Activated CD4-positive, alpha-beta T cell treated with anti-CD3 and anti-CD28 coated beads for 4 hours (primary cell): ENCODE measurements at places on chromosomes 11 and 22.

DNA sequence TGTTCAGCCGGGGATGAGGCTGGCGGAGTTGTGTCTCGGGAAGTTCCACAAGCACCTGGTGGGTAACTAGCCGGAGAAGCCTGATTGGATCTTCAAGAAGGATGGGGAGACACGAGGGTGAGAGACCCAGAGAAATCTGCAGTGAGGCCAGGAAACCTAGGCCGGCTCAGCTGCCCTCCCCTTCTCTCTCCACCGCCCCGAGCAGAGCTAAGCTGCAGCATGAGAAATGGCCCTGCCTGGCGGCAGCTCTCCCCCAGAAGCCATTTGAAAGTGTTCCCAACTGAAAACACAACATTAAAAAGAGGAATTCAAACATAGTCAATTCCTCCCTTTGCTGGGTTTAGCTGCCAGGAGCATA lies 77.8 kb upstream of the SHISAL1 start:
- no peak for DNase-seq

DNA sequence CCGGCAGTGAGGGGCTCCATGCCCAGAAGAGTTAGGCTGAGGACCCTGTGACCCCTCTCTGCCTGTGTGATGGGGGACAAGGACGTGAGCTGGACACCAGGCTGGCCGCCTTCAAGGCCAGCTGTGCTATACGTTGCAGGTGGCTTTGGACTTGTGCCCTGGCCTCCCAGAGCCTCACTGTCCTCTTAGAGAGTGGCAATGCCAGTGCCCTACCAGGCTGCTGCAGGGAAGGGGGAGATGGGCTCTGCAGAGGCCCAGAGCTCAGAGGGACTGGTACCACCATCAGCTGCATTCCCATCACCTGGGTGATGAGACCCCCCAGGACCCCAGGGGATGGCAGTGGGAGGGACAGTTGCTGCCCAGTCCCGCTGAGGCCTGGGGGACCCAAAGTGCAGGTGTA lies 90.4 kb upstream of the SHISAL1 start:
- no peak for DNase-seq

DNA sequence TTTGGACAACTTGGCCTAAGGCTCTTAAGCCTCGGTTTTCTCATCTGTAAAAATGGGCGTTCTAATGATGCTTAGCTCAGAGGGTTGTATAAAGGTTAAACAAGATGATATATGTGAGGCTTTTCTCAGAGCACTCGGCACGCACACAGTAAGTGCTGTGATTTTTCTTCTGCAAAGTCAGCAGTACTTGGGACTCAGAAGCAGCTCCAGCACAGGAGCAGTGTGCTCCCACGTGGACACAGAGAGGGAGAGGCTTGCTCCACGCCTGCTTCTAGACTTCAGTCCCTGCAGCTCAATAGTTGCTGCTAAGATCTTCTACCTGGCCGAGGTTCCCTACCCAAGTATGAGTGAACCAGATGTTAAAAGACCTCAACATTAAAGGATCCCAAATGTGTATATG lies 39.9 kb upstream of the PHF21A start:
- DNase-seq: no peak

DNA sequence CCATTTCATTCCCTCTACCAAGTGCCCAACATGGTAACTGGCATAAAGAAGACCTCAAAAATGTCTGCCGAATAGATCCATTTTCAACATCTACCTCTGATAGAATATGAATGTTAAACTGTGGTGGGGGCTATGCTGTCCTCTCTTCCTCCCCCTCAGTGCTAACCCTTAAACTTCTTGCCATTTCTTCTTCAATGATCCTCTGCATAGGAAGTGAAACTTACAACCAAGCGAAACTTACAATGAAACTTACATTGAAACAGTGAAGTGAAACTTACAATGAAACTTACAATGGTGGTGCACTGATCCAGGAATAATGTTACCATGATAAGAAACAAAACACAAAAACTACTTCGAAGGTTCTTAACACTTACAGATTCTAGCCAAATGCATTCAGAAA lies 4.7 kb downstream of the RTCB start:
- DNase-seq: no peak

GRCh38 chr11:75539459-75540334 lies 14.0 kb upstream of the GDPD5 start:
- no peak for DNase-seq

GRCh38 chr11:94424011-94424410 lies 22.8 kb upstream of the GPR83 start:
- DNase-seq: no peak

- DNase-seq: no peak
These were observed 197.1 kb downstream of the FAM76B start for GRCh38 chr11:95592471-95592870.

- DNase-seq: no peak
These were observed 18.5 kb downstream of the SERPIND1 start for GRCh38 chr22:20792221-20792965.

- no peak for DNase-seq
These were observed 23.2 kb downstream of the TAF1D start for GRCh38 chr11:93718057-93718563.

DNA sequence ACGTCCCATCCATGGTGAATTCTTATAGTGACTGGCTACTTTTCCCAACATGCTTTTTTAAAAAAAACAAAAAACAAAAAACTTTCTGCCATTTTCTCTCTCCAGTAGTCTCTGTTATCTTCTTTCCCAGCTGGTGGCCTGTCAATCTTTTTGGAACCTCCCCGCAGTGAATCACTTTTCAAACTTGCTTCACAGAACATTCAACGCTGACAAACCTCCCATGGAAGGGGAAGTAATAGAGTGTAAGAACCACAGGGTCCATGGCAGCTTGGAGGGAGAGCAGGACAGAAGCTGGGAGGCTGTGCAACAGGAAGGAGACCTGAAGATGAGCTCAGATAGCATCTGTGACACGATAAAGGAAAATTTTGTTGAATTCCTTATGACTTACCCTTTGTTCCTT lies 9.8 kb upstream of the CECR2 start:
- DNase-seq: no peak

- DNase-seq: no peak
These were observed 605 bp upstream of the FDX1 start for GRCh38 chr11:110428956-110429730.

DNA sequence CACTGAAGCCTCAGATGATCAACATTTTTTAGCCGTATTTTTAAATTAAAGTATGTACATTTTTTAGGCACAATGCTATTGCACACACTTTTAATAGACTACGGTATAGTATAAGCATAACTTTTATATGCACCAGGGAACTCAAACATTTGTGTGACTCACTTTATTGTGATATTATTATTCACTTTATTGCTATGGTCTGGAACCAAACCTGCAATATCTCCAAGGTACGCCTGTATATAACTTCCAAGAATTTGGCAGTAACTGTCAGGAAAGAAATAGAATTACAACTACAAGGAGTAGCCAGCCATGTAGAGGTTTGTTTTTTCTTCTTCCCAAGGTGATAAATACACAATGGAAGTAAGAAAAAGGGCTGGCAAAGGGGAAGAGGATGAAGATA lies 62.3 kb downstream of the PRR5L start:
- DNase-seq: no peak

DNA sequence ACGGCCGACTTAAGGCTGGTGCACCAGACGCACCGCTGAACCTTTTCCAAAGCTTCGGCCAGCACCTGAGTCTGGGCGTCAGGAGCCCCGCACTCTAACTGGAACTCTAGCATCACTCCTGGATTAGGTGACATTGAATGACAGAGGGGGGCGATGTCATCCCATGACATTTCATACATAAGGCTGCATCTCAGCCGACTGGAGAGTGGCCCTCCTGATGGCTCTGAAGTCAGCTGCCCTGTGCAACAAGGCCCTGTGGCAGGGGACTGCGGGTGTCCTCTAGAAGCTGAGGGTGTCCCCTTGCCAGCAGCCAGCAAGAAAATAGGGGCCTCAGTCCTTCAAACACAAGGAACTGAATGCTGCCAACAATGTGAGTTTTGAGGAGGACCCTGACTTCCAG lies 10.1 kb upstream of the FADS3 start:
- no peak for DNase-seq

DNA sequence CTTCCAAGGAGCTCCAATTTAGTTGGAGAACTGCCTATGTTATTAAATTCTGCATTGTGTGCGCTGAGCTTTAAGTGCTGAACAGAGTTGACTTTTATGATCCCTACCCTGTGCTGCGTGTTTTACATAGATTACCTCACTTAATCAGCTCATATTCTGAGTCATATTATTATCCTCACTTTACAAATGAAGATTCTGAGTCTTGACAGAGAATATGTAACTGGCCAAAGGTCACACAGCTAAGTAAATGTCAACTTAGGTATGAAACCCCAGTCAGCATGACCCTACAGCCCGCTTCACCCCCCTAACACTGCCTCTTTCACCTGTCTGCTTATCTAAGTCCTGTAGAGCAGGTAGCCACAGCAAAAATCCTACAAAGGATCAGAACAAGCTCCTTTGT lies 19.8 kb upstream of the TMPRSS5 start:
- DNase-seq: no peak

GRCh38 chr11:35009191-35009943 lies 92.9 kb downstream of the PDHX start:
- DNase-seq: no peak
